ENCODE measurements at places on chromosomes 13 and 19.

DNA sequence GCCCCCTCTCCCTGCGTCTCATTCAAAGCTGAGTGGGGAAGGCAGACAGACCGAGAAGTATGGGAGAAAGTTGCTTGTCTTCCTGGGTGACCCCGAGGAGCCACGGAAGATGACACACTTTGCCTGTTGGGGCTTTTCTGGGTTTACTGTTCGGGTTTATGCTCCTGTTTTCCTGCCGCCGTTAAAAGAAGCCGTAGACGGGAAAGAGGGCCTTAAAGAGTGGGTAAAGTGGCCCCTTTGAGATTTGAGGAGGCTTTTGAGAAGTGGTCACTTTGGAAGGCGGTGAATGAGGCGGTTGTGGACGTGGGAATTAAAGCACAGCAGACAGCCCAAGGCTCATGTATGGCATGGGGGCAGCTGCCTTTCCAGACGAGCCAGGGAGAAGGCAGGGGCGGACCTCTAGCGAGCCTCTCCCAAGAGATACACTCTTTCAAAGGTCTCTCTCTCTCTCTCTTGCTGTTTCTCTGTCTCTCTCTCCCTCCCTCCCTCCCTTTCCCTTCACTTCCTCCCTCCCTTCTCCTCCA lies 493 bp upstream of the LHFPL6 start:
- no peak for DNase-seq

DNA sequence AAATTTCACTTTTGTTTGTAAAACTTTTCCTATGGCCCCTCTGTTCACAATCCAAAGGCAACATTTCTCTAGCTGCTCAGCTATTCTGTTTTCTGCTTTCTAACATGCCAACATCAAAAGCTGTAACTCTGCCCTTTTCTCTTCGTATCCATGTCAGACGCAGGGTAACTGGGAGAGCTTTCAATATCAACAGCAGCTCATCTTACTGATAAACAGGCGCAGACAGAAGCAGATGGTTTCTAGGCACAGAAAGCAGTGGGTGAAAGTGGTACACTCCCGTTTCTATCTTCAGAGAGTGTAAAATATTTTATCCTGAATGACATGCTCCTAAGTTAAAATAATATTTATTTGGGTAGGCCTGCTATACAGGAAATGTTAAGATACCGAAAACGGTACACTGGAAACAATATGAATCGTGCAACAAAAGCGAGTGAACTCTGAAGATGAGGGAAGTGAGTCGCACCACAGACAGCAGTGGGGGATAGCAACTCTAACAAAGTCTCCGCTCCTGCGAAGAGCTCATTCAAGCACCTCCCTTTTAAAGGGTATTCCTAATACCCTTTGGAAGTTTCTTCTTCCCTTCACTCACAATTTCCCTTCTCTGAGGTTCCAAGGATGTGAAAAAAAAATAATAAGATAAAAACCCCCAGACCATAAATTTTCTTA lies 798.3 kb downstream of the GPC5 start:
- no peak for DNase-seq

DNA sequence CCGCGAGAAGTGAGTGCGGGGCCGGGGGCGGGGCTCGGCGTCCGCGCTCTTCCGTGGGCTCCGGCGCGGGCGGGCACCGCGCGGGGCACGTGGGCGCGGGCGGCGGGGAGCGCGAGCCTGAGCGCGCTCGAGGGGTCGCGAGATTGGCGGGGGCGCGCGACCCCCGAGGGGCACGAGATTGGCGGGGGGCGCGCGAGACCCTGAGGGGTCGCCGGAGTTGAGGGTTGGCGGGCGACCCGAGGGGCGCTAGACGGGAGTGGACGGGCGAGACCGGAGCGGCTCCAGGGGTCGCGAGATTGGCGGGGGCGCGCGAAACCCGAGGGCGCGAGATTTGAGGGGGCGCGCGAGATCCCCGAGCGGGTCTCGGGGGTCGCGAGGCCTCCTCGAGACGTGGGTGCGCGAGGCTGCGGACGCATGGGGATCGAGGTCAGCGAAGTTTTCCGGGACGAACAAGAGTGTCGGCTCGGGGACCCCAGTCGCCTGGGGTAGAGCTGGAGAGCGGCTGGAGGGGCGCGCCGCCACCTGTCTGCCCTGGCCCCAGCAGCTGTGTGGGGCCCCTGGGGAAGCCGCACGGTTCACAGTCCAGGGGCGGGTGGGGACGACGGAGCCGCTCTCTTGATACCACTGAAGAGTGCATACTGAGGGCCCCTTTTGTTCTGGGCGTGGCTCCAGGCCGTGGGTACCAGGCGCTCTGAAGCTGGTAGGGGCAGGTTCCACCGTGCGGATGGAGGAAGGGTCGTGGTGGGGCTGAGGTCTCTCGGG lies 682 bp downstream of the SSBP4 start:
- DNase-seq, result peak; percentile 53

DNA sequence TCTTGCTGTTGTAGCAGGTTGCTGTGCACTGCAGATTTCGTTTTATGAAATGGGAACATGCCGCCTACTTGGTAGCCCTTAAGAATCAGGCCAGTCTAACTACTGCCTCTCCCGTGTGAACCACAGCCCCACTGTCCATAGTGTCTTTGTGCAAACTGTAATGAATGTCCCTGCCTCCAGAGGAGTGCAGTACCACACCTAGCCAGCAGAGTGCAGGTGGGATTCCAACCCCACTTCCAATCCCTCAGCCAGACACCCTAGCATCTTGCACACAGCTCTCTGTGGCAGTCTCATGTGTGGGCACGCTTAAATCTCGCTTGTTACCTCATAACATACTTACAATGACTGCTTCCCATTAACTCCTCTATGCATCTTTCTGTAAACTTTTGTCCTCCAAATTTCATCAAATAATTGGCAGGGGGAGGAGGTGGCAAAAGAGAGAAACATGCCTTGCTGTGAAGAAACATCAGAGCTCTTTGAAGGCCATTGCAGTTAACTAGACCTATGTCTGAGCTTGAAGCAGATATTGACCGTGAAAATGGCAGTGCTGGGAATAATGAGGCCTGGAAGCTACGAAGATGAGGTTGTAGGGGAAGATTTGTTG lies 47.2 kb downstream of the ZAR1L start:
- peak; percentile 47 for DNase-seq

DNA sequence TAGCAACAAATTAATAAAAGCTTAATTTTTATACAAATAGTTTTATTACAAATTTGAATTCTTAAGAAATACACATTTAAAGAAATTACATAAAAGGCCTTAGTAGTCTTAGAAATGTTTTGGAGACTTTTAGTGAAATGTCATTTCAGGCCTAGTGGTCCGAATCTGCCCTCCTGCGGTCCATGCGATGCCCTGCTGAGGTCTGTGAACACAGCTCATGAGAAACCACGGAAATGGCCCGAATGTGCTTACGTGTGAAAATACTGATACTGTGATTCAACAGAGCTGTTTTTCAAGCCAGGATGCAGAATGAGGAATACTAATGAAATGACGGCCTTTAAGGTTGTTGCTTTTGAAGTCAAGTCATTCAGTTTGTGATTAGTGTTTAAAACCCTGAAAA lies 157.9 kb downstream of the COL4A1 start:
- no peak for DNase-seq

DNA sequence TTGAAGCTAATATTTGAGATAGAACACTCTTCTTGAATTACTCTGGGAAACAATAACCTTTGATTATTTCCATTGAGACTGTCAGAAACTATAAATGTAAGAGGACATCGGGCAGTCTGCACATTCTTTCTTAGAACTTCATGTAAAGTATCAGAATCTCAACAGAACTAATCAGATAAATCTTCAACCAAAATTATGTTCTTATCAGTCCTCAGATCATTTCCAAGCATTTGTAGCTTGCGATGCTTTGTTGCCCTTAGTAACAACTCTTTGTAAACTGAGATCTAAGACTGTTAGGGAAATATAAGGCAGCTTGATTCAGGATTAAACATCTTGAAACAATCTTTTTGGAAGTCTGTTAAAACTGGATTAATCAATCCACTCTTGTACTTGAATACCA lies 70.3 kb downstream of the FNDC3A start:
- DNase-seq, result no peak

GRCh38 chr13:24688111-24688510 lies 7.9 kb downstream of the ATP12A start:
- no peak for DNase-seq

DNA sequence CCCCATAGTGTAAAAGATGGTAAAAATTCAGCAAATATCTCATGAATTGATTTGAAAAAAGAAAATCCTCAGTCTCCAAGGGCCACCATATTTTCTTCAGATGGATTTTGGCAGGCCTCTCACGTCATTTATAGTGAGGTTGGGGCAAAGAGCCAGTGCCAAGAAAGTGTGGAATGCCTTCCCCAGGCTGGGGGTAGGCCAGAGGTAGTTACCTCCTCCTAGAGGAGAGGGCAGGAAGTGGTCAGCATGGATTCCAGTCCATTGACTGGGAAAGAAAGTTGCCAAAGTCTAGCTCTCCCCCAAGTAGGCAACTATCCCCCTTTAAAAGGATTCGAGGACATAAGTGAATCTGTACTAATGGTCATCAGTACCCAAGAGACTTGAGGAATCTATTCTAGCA lies 68.4 kb upstream of the KCTD4 start:
- DNase-seq, result no peak

DNA sequence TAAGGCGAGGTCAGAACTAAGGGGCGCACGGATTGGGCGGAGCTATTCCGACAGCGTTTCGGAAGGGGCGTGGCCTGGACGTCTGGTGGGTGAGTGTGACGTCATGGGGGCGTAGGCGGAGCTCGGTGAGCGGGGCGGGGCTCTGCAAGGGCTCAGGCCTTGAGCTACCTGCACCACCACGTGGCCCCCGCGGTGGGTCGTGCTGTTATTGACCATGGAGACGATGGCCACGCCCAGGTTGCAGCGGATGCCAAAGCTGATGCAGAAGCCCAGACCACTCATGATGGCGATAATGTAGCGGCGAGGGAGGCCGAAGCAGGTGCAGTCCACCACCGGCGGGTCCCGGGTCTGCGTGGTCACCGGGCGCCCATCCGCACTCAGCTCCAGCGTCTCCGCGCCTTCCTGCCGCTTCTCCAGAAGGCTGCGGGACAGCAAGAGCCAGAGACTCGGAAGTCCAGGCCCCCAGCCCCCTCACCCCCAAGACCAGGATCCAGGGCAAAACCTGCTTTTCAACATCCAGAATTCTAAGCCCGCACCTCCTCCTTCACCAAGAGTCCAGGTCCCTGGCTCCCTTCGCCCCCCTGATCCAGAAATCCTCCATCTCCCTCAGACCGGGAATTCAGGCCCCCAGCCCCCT lies 4.8 kb downstream of the SLC17A7 start:
- DNase-seq, result peak; percentile 76

- no peak for DNase-seq
Measured at GRCh38 chr13:61170856-61171255, 244.8 kb downstream of the PCDH20 start.

- no peak for DNase-seq
Measured at GRCh38 chr13:36858290-36858689, 39.3 kb downstream of the RFXAP start.

DNA sequence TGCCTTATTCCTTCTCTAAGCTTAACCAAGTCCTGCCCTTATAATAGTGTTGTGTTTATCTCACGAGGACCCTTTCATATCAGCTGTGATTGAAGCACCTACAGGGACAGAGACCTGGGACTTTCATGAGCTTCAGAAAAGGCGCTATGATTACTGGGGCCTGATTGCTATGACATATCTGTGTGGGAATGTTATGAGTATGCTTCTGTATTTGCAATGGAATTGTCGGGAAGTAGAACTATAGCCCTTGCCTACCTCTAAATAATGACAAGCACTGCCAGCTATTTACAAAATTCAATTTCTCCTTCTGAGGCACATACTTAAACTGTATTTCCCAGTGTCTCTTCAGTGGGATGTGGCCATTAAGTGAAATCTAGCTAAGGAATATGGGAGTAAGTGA lies 191.5 kb downstream of the LHFPL6 start:
- DNase-seq, result no peak

DNA sequence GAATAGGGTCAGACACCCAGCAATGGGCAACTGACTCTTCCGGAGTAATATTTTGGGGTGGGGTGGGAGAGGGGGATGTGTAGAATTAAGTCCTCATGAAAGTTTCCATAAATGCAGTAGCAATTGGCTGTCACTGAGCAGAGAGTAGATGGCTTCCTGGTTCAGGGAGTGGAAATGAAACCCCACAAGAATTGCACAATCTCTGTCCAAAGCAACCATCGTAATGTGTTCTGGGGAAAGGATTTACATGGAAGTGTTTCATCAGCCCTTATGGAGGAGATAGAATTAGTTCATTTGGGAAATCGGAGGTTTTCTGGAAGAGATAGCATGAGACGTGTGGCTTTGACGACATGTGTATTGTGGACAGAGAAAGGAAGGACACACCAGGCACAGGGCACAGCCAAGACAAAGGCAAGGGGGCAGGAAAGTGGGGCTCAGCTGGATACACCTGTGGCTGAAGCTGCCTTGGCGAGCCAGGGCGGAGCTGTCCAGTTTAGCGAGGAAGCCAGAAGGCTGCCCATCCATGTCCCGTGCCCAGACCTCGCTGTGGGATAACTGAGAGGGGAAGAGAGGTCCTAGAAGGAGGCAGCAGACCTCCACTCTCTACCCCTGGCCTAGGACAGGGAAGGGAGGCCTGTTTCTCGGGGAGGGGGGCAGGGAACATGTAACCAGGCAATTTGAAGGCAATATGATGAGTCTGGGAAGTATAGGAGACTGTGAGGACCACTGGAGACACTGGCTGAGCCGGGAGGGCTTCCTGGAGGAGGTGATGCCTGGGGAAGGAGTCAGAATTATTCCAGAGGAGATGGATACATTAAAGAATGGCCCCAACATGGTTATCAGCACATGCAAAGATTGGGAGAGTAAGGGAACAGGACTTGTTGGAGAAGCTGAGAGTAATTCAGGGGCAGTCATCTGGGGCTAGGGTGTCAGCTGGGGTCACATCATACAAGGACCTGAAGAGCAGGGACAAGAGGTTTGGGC lies 2.6 kb upstream of the CLEC4G start:
- no peak for DNase-seq

DNA sequence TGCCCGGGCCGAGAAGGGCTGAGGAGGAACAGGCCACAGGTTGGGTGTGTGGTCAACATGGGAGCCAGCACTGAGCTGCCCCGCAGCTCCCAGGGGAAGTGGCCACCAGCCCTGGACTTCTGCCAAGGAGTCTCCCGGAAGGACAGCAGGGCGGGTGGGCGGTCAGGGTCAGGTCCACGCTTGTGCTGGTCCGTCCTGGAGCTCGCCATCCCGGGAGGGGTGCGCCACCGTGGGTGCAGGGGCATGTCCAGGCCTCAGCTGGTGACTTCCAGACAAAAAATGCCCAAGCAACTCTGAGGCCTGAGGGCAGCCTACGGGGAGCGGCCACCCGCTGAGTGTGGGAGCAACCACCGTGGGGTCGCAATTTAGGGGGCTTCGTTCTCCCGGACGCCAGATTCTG lies 21.4 kb upstream of the SLC15A1 start:
- DNase-seq, result no peak

- no peak for DNase-seq
Measured at GRCh38 chr13:43324129-43324528, 300.7 kb downstream of the DNAJC15 start.

- DNase-seq, result no peak
Measured at GRCh38 chr13:104411141-104411765, 1345.0 kb upstream of the SLC10A2 start.

- no peak for DNase-seq
Measured at GRCh38 chr13:51920786-51921185, 59.0 kb downstream of the CCDC70 start.

DNA sequence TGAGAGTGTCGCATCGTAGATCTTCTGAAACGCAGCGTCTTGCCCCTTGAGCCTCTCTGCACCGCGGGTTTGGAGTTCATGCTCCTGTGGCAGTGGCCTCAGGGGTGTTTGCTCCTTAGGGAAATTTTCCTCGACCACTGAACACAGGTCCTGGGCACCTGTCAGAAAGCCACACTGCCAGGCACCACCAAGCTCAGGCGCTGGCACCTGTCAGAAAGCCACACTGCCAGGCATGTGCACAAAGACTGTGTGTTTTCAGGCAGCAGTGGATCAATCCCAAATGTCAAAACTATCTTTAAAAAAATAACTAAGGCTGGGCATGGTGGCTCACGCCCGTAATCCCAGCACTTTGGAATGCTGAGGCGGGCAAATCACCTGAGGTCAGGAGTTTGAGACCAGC lies 87.1 kb downstream of the ATP11A start:
- no peak for DNase-seq

Data from stimulated activated CD4-positive, alpha-beta T cell treated with anti-CD3 and anti-CD28 coated beads, Interleukin-1b, Interleukin-23, amount 100 ng/mL, for 48 hours (primary cell).